ENCODE measurements at places on chromosomes 7 and 10.

GRCh38 chr7:120996333-120996987 is 7.9 kb downstream of the CPED1 start:
- no peak for DNase-seq

DNA sequence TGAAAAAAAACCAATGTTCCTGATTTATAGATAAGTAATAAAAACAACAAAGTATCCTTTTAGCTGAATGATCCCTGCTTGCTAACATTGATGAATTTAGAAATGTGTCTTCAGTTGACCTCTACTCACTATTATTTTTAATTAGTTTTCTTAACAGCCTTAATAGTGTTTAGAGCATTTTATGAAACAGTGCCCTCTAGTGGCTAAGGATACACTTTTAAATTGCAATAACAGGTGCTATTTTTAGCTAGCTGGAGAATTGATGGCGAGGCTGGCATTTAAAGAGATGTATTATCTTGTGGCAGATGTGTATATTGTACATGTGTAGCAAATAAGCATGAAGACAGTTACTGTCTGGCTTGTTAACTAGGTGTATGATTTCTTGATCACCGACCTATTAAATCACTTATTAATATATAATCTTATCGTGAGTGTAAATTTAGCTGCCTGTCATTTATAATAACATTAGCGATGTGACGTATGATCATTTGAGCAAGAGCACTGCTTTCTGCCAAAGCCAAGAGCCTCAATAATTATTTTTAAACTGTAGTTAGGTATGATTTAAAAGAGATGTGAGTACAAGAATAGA is 451.9 kb downstream of the DPP6 start:
- DNase-seq: no peak

- no peak for DNase-seq
Observed at GRCh38 chr7:13745530-13745929, 243.9 kb downstream of the ETV1 start.

GRCh38 chr10:117175215-117175900 is 21.9 kb upstream of the KCNK18 start:
- DNase-seq: no peak

- no peak for DNase-seq
Observed at GRCh38 chr7:98755138-98755898, 114.5 kb downstream of the TMEM130 start.

GRCh38 chr10:11869219-11869618 is 46.1 kb downstream of the PROSER2 start:
- no peak for DNase-seq

GRCh38 chr7:27782849-27783248 is 42.9 kb downstream of the TAX1BP1 start:
- no peak for DNase-seq

DNA sequence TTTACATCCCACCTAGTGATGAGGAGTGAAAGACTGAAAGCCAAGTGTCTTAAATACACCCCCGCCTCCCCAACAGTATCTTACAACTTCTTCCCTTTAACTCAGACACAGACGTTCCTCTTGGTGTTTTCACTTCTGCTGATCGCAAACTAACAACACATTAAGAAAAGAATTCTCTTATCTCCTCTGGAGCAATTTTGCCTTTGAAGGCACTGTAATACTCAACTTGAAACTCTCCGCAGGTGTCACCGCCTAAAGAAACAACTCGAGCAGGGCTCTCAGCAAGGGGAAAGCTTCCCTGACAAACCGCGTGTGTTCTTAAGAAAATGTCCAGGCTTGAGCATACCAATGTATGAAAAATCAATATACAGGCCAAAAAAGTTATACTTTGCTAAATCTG is 452 bp downstream of the SEMA3C start:
- DNase-seq: no peak

DNA sequence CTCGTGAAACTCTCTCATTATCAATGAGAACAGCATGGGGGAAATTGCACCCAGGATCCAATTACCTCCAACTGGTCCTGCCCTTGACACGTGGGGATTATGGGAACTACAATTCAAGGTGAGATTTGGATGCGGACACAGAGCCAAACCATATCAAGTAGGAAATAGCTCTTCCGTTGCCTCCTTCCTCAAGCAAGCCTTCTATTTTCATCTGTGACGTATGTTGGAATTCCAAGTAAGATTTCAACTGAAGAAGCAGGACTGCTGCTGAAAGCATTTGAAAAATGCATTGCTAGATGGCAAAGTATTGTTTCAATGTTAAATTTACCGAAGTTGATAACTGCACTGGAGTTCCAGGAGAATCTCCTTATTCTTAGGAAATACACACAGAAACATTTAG is 178.1 kb upstream of the GALNT17 start:
- peak; percentile 24 for DNase-seq

DNA sequence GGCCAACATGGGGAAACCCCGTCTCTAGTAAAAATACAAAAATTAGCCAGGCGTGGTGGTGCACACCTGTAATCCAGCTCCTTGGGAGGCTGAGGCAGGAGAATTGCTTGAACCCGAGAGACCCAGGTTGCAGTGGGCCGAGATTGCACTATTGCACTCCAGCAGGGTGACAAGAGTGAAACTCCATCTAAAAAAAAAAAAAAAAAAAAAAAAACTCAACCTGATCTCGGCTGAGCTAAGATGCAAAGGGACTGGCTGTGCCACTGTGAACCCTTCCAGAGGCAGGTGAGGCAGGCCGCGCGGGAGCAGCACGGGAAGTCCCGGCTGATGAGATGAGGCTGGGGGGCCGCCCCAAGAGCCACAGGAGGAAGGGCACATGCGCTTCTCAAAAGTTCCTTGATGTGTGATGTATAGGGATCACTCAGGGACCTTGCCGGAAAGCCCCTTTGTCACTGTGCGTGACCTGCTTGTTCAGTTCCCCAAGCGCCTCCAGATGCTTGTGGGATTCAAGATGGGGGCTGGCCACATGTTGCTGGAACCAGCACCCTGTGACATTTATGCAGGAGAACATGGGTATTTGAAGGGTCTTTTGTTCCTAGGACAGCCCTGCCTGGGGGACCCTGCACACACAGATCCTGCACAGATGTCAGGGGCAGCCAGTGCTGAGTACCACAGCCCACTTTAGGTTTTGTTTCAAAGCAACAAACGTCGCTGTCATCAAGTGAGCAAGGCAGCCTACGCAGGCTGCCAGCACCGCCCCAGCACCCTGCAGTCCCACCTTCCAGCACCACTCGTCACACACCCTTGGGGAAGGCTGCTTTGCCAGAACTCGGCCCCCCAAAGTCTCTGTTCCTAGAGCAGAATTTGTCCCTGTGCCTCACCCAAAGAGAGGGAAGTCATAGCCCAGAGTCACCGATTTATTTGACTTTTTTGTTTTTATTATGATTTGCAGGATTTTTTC is 74.8 kb upstream of the SH2B2 start:
- no peak for DNase-seq

GRCh38 chr10:123429706-123430221 is 236.4 kb upstream of the GPR26 start:
- no peak for DNase-seq

DNA sequence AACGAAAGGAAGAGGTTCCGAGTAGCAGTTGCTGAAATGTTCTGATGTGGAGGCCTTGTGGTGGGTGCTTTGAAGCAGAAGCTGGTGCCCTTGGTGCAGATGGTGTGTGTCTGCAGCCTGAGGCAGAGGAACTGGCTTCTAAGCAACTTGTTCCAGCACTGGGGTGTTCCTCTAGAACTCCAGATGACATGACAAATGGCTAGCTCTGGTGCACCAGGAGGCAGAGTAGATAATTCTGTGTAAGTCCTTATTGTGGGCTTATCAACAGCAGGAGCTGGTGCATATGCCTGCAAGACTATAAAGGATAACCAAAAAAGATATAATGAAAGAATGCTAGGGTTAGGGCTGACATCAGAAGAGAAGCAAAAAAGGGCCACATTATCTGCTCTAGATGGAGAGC is 76.5 kb downstream of the ARL5B start:
- no peak for DNase-seq

DNA sequence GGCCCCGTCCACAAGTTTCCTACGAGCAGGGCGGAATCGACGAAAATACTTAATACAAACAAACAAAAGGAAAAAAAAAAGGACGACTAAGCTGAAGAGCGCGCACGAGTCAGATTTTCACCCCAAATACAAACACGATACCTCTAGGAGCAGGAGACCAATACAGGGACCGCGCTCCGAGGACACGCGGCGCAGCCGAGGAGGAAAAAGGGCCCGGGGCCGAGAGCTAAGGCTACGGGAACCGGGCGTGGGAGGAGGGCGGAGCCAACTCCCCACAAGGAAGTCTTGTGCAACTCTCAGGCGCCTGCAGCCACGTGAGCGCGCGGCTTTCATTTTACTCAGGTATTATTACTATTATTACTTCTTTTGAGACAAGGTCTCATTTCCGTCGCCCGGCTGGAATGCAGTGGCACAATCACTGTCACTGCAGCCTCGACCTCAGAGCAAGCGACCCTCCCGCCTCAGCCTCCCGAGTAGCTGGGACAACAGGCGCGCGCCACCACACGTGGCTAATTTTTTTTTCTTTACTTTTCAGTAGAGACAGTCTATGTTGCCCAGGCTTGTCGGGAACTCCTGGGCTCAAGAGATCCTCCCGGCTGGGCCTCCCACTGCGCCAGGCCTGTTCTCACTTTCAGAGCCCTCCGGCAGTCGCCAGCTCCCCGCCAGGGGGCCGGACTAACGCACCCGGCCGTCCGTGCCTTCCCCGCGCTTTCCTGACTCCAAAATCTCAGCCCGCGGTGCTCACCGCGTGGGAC is 1.2 kb downstream of the HNRNPF start:
- DNase-seq: peak; percentile 95

- DNase-seq: no peak
Observed at GRCh38 chr7:44275957-44276570, 49.3 kb downstream of the CAMK2B start.

GRCh38 chr10:63437116-63437949 is 28.4 kb downstream of the JMJD1C start:
- no peak for DNase-seq

DNA sequence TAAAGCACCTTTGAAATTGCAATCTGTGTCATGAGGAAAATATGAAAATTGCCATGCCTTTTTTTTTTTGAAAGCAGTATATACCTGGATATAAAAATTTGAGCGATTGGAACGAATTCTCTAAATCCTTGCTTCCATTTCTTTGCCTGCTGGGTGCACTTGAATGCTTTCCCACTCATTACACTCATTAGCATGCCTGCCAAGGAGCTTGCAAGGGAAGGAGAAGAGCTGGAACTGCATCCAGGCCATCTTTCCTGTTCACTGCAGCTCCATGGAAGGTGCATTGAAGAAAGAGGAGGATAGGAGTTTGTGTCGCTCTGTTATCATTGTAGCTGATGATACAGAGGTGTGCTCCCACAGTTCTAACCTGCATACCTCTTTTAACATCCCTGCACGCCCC is 102.4 kb upstream of the GJD4 start:
- no peak for DNase-seq

DNA sequence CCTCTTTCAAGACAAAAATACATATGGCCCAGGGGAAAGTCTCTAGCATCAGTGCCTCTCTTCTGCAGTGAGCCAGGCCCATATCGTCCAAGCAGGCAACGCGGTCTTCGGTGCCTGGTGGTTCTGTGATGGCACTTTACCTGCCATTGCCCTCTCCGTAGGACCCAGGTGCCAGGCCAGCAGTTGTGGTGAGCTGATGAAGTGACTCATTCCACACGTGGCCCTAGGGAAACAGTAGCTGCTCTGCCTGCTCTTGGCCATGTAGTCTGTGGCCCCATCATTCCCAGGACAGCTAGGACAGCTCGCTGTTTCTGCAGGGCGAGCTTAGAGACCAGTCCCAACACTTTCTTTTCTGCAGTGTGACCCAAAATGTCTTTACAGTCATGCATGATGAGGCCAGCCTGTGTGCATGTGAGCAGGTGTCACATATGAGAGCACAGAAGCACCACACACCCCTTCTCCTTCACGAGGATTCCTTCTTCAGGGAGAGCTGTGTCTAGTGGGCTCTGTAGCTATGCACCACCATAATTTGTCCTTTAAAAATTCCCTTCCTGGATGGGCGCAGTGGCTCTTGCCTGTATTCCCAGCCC is 39.0 kb downstream of the SVIL start:
- no peak for DNase-seq

DNA sequence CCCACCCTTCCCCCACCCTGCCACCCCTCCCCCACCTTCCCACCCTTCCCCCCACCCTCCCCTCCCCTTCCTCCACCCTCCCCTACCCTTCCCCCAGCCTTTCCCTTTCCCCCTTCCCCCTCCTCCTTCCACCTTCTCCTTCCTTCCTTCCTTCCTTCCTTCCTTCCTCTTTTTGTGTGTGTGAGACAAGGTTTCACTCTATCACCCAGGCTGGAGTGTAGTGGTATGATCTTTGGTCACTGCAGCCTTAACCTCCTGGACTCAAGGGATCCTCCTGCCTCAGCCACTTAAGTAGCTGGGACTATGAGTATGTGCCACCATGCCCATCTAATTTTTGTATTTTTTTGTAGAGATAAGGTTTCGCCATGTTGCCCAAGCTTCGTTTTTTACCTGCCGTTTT is 35.2 kb downstream of the CYP17A1 start:
- no peak for DNase-seq

GRCh38 chr10:112696592-112696991 is 249.6 kb downstream of the VTI1A start:
- DNase-seq: no peak

DNA sequence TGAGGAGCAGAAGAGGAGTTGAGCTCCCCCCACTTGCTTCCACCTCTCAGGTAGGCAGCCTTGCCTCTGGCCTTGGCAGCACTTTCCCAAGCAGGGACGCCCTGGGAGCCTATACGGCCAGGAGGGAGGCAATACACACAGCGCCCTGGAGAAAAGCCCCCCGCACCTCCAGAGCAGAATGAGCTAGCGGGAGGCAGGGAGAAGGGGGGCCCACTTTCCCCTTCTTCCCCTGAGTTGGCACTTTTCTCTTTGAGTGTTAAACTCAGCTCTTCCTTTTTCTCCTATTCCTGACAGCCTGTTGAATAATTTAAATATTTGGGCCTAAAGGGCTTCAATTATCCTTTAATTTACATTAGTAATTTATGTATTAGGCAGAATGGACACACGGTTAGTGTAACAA is 35.8 kb downstream of the UNC5B start:
- DNase-seq: no peak

GRCh38 chr7:33109005-33109757 is at the start of gene RP9:
TSS of gene RP9 (minus strand) at chr7:33109404. CDS start at chr7:33109372, 32 bp downstream.
- peak; percentile 76 for DNase-seq

GRCh38 chr10:30869566-30869965 is 162.1 kb downstream of the ZNF438 start:
- DNase-seq: no peak

DNA sequence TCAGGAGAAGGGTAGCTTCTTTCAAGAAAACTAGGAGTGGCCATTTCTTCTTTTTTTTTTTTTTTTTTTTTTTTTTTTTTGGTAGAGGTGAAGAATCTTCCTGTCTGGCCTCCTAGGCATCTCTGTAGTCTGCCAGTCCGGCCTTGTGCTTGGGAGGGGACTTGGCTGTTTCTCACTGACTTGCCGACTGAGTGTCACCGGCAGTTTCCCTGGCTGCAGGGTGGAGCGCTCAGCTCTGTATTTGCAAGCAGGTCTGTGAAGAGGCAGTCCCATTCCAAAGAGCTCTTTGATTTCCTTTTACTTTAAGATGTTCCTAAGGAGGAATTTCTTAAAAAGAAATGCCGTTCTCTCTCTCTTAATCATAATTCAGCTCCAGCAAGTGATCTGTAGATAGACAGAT is 212.6 kb downstream of the ADRA2A start:
- no peak for DNase-seq
